ENCODE measurements at places on chromosomes 5 and 9. TPM values are rescaled to one million over a fixed set of nuclear protein-coding genes. Genes with fewer than 3 reads are reported as not detected.

Gene PCDHB4
- total RNA-seq, result 0.48 TPM

Gene ROR2
- total RNA-seq, result 2.9 TPM

Gene NR2F1-AS1
- total RNA-seq, result 9.5 TPM

GRCh38 chr5:135141303-135142268 is 107.6 kb upstream of the PITX1 start:
- DNase-seq, result no peak

GRCh38 chr9:137789295-137789895 is 88.2 kb upstream of the CACNA1B start:
- no peak for DNase-seq

DNA sequence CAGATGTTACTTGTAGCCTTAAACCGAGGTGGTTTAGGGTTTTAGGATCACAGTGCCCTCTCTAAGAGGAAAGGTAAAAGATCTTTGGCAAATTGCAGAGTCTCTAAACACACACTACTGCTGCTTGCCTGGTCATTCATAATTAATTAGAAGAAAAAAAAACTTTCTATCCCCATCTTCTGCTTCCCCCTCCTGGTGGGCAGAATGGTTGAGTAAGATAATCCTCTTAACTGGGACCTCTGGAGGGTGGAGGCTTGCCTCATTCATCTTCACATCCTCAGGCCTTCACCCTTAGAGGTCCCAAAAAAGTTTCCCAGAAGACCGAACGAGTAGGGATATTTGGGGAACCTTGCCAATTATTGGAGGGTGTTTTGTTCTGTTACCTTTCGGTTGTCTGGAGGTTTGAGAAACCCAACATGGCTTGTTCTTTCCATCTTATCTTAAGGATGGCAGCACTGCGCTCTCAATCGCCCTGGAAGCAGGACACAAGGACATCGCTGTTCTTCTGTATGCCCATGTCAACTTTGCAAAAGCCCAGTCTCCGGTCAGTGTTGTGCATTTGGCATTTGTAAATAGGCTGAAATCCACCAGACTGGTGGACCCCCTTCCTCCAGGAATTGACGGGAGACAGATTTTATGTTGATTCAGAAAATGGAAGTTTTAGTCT is 97.3 kb upstream of the DMRT1 start:
- DNase-seq, result no peak

- no peak for DNase-seq
Measured at GRCh38 chr9:71756753-71757152, 11.6 kb downstream of the CEMIP2 start.

DNA sequence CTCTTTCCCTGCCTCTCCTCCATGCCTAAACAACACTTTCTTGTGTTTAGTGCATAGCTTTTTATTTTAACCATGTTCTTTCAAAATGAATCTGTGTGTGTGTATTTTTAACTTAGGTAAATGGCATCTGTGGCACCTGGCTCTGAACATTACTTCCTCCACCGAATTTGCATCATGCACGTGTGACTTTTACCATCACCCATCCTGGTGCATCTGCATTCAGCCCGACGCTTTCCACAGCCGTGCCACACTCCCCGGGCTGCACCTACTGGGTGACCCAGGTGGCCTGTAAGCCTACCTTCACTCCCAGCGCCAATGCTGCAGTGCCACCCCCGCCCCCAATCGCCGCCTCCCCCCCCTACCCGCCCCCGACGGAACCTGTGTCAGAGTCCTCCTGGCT is 12.7 kb upstream of the FCN1 start:
- no peak for DNase-seq

- DNase-seq, result no peak
Measured at GRCh38 chr9:93398471-93398870, 53.0 kb upstream of the FAM120A start.
